Stimulated activated naive CD4-positive, alpha-beta T cell (primary cell): ENCODE measurements at places on chromosomes 1 and 21.

- DNase-seq = no peak
These were observed 9.6 kb upstream of the SPATC1L start for GRCh38 chr21:46193829-46194373.

- no peak for DNase-seq
These were observed 165.8 kb downstream of the LYPLAL1 start for GRCh38 chr1:219339466-219339865.

DNA sequence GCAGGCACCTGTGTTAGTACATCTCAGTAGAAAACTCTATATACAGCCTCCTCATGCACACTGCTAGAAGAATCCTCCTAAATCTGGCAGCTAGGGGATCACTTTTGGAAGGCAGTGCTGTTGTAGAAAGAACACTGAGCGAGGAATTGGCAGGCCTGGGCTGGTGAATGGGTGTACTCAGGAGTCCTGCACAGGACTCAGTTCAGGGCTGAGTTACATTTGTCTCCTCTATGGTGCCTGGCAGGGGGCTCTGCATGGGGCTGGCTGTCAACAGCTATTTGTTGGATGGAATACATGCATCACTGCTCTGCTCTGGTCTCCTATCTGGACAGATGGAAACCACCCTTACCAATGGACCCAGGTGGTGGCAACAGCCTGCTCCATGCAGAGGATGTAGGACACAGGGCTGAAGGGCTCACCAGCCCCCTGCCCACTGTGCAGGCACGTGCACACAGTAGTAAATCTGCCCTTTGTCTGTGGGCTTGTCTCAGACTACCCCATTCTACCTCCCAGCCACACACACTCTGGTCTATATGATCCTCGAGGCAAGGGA, 74.2 kb downstream of the LRIG2 start:
- DNase-seq = no peak

DNA sequence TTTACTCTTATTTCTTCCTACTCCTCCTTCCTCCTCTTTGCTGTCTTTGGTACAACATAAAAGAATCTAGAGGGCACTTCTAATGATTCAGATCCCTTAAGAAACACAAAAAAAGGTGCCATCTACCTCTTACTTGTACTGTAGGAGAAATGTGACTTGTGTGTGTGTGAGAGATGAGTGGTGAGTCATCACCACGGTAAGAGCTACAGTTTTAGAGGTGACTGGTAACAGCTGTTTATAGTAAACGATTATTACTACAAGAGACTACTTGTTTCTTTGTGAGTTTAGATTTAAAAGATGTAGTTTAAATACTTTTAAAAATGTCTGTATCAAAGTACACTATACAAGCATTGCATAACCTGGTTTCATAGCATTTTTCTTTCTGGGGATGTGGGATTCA, 40.4 kb downstream of the SLC35D1 start:
- DNase-seq = no peak

DNA sequence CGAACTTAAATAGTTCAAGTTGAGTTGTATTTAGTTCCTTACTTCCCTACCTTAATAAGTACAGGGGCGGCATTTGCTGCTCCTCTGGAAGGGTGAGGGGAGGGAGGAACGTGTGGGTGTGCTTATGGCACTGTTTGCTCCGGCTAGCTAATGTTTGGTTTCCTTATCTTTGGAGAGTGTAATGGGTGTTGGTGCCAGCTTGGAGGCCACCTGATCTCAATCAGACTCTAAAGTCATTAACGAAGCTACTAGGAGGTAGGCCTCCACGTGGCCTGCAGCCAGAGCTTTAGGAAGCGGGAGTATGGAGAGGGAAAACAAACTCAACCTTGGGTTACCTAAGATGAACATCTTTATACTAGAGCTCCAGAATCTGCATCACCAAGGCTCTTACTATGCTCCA, 43.0 kb upstream of the RAP1A start:
- DNase-seq = no peak

DNA sequence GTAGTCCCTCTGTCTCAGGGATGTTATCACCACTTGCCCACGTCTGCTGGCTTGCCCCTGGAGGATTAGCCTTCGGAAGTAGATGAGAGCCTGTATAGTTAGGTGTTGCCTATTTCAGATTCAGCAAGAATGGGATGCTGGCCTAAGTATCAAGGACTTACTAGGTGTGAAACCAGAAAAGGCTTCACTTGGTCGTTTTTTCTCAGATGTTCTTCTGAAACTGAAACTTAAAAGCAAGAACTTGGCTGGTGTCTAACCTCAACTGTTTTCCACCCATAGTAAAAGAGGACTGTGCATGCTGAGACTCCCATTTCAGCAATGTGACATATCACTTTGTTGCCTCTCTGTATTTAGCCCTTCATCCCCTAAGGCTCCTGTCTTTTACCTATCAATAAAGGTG, 67.0 kb upstream of the LRRC53 start:
- no peak for DNase-seq

- DNase-seq = no peak
These were observed 96.5 kb downstream of the USP25 start for GRCh38 chr21:15826147-15826780.

GRCh38 chr21:38861989-38862683, 56.4 kb downstream of the ETS2 start:
- no peak for DNase-seq

GRCh38 chr1:239816081-239816782, 275.5 kb upstream of the FMN2 start:
- DNase-seq = no peak

DNA sequence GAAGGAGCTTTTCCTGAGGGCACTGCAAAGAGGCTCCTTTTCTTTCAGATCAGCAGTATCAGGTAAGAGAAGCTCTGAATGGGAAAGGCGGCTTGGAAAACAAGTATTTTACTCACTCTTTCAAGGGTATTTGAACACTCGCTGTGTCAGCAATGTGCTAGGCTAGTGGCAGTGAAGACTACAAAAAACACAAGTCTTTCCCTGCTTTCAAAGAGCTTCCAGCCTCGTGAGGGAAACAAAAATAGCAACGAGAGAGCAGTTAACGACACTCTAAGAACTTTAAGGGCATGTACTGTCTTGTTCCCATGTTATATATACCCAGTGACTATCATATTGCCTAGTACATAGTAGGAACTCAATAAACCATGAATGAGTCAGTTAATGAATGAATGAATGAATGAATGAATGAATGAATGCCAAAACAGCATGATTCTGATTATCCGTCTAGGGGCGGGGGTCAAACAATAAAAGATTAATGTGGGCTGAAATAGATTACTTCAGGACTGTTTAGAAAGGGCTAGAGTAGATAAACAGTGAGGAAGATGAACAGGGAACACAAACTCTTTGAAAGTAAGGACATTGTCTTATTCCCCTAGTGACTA, 14.2 kb upstream of the MCOLN3 start:
- DNase-seq = no peak

DNA sequence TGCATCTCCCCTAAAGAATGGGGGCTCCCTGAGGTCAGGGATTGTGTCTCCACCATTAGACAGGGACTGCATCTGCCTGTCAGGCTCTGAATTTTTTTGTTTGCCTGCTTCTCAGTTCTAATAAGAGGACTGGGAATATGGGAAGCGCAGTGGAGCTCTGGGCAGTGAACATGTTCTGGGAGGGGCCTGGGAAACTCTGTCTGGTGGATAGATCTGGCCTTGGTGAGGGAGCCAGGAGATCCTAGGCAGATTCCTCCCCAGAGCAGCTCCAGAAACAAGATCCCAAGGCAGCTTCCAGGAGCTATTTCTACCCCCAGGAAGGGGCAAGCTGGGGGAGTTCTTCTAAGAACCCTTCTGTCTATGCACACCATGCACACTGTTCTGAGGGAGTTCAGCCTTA, 12.6 kb upstream of the MYOG start:
- DNase-seq = no peak

GRCh38 chr1:34149501-34149900, 15.5 kb downstream of the CSMD2 start:
- no peak for DNase-seq

GRCh38 chr1:43965316-43965715, 4.5 kb upstream of the DPH2 start:
- no peak for DNase-seq

DNA sequence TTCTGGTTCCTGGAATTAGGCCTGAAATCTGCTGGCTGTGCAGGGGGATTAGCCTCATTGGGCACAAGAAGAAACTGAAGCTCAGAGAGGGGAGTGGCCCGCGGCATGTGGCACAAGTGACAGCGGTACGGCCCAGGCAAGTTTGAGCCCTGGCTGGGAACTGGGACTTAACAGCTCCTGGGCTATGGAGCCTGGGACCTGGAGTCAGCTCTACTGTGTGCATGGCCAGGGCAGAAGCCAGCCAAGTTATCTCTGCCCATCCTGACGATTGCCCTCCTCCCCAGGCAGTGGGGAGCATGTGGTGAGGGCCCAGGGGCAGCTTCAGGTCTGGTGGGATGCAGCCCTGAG, 61.3 kb downstream of the ALPL start:
- no peak for DNase-seq

- no peak for DNase-seq
These were observed 187.4 kb upstream of the KCNK2 start for GRCh38 chr1:214895011-214895600.

- DNase-seq = no peak
These were observed 14.9 kb upstream of the AGT start for GRCh38 chr1:230728710-230729392.

DNA sequence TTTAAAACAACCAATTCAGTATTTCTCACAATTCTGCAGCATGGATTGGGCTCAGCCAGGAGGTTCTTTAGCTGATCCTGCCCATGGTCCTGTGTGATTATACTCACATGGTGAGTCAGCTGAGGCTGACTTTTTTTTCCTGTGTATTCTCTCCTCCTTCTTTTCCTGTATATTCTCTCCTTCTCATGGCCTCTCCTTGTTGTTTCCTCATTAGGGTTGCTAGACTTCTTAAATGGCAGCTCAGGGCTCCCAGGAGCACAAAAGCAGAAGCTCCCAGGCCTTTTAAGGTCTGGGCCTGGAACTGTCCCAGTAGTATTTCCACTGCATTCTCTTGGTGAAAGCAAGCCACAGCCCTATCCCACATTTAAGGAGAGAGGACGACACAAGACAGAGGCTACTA, 26.8 kb downstream of the VANGL1 start:
- no peak for DNase-seq

GRCh38 chr1:198064181-198064580, 92.6 kb upstream of the NEK7 start:
- DNase-seq = no peak

DNA sequence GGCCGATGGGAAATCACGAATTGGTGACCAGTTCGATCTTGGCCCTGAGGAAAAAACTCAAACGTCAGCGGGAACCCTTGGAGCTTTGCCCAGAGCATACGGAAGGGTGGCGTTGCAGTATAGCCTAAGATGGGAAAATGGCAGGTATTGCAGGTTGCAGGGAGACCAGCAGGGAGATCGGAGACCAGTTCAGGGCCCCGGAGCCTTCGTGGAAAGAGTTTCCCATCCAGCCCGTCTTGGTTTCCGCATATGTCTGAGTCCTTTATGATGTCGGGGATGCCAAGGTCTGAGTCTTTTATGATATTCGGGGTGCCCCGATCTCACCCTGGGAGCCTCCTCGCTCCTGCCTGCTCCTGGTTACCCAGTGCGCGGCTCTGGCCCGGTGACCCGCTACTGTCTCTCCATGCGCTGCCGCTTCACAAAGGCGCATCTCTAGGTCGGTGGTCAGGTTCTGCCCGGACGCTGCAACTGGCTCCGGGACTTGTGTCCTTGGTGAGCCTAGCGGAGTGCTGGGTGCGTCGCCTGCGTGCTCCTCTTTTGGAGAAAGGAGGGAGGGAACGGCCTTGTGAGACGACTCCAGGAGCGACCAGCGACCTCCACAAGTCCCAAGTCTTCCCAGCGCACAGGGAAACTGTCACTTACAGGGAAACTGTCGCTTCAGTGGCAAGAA, 94.2 kb downstream of the PRKAB2 start:
- no peak for DNase-seq

DNA sequence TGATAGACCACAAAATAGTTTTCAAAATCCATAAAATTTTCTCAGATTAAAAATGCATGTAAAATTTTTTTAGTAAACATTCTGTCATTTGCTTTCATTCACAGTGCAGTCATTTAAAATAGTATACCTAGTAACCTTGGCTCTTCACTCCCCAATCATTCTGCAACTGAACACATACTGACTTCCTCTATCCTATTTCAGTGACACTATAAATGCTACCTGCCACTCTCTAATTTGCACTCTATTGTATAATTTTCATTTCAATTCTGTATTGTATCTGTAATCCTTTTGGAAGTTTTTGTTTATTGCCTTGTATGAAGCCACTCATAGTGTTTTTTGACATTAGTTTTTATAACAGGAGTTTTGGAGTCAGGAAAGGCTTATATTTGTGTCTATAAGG, 1029.1 kb upstream of the NCAM2 start:
- no peak for DNase-seq

- no peak for DNase-seq
These were observed 144.0 kb downstream of the ROR1 start for GRCh38 chr1:63917571-63918417.

DNA sequence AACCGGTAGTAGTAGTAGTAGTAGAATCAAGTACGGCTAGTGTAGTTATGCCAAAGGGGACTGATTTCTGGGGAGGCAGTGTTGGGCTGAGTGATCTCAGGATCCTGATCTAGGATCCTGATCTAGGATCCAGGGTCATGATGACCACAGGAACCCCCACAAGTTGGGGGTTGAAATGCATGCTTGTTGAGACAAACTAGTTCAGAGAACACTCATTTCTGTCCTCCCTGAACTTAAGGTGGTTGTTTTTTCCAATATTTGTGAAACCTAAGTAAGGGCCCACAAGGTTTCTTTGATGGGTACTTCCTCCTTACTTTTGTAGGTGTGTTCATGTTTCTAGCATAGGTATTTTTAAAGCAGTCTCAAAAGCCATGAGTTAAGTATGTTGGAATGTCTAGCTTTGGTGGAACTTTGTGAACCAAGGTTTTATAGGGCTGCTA, 33.9 kb upstream of the PDC start:
- no peak for DNase-seq

GRCh38 chr1:39326836-39327235, 122.3 kb downstream of the MACF1 start:
- DNase-seq = no peak

DNA sequence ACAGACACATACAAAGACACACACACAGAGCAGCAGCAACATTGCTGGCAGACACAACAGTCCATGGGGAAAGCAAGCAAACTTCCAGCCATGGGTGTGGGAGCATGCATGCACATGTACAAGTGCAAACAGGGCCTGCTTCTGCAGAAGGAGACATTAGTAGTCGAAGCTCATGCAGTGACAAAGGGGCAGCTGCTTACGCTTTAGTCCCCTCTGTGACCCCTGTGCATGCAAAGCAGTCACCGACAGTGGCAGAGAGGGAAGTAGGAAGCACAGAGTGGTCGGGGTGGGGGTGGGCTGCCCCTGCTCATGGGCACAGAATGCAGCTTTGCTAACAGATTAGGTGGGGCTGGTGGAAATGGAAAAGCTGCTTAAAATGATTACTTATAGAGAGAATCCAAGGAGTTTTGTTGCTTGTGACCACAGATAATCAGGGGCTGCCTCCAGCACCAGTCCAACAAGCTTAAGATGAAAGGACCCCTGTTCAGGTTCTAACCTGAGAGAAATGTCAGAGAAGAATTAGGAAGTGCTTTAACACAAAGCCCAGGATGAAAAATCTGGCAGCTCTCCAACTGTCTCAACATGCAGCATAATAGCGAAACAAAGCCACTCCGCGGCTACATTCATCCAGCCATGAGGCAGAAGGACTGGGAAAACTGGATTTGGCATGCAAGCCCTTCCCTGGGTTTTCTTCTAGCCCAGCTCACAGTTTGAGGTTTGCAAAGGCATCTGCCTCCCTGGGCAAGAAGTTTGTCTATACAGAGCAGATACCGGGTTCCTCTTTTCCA, 378.9 kb downstream of the KCNH1 start:
- DNase-seq = no peak

GRCh38 chr1:22168412-22168973, 25.6 kb upstream of the WNT4 start:
- no peak for DNase-seq
